ENCODE measurements at places on chromosomes 5 and 9.

DNA sequence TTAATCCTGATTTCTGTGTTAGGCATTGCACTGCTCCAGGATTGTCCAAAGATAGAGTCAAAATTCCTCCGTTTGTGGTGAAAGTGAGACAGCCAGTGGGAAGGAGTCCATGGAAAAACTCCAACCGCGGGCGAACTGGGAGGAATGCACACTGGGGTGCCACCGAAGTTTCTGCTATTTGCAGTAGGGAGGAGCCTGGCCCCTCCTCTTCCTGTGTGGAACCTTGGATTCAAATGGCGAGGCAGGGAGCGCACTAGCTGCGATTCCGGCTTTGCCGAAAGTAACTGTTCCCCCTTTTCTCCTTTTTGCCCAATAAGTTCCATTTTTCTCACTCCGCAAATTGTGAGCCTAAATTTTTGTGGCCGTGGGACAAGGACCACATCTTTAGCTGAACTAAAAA is 9.3 kb downstream of the BAAT start:
- no peak for DNase-seq

GRCh38 chr9:127319366-127320114 is 55.0 kb downstream of the GARNL3 start:
- no peak for DNase-seq

DNA sequence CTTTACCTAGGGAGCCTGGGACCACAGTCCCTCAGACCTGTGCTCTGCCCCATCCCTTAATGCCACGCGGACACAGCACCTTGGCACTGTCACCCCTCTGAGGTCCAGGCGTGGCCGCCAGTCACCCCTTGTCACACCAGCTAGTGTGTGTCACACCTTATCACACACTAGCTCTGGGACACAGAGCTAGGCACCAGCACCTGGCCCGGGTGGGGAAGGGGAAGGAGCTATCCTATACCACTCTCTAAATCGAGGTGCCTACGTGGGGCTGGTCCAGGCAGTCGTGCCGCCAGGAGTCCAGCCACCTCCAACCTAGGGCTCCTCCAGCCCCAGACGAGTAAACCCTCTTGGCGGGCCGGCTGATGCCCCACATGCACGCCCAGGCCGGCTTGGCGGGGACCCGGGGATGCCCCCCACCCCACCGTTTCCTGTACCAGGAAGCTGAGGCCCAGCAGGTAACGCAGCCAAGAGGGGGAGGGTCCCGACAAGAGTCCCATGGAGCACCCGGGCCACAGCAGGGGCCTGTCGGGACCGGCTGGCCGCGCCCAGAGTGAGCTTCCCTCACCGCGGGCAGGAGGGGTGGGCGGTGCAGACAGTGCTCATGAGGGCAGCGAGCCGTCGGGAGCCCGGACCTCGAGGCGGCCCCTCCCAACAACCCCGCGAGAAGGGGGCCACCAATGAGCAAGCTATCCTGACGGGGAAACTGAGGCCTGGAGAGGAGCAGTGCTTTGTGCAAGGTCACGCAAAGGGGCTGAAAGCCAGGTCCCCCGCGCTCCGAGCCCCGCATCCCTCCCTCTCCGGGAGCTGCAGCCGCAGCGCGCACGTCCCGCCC is 550 bp downstream of the CORO2A start:
- DNase-seq: no peak

- no peak for DNase-seq
Measured at GRCh38 chr5:206927-207536, 10.9 kb downstream of the CCDC127 start.

- no peak for DNase-seq
Measured at GRCh38 chr5:159098603-159099436, 896 bp downstream of the EBF1 start.

DNA sequence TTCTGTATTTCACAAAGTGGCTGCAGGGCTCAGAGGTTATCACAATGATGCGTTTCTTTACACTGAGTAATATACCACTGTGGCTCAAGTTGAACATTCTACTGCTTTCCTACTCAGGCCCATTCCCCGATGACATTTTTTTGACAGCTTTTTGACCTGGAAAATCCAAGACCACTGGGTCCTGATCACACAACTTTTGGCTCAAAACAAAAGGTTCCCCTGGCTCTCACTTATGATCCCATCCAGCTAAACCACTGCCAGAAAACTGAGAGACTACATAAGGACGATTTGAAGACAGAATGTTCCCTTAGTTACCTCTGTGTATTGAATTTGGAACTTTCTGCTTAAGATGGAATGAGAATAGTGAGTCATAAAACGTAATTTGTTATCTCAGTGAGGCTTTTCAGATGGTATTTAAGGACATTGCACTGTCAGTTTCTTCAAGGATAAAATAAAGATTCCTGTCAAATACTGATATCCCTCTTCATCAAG is 78.0 kb upstream of the FBXL7 start:
- DNase-seq: no peak

- DNase-seq: no peak
Measured at GRCh38 chr5:143014017-143014651, 244.0 kb downstream of the ARHGAP26 start.

DNA sequence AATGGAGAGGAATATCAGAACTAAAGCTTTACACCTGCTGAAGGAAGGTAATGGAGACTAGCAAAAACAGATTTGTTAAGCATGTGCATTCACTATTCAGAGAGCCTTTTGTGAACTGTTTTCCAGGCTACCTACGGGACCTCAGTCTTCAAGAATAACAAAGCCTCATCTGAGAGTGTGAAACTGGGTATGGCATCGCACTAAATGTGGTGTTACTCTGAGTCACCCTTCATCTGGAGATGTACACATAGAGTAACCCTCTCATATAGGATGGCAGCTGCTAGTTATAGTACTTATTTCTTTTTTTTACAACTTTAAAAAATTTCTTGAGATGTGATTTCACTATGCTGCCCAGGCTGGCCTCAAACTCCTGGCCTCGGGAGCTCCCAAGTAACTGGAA is 306.8 kb downstream of the ZNF608 start:
- no peak for DNase-seq

GRCh38 chr9:134938346-134939079 is 20.8 kb upstream of the FCN1 start:
- no peak for DNase-seq

- DNase-seq: no peak
Measured at GRCh38 chr5:7586480-7586879, 190.5 kb downstream of the ADCY2 start.

DNA sequence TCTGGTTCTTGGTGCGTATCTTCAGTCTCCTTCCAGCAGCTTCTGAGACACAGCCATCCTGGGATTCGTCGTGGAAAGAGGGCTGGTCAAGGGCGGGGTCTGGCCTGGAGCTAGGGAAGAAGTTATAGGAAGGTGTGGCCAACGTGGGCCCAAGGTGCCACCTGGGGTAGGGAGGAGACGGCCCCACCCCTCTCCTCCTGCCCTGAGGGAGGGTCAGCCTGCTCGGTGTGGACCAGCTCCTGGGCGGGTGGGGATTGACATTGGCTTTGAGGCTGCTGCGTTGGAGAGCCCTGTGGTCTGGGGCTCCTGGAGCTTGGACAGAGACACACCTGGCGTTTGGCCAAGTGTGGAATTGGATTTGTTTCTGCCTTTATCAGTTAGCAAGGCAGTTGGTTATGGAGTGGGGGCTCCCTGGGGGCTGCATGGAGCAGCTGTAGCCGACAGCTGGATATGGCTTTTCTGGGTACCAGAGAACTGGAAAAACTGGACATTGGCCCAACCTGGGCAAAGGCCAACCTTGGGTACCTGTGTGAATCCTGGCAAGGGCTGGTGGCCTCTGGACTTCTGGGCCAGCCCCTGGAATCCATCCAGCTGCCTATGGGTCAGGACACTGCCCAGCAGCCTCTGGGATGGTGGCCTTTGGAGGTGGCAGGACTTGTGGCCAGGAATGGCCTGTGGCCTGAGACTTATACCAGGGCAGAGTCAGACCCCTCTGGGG is 75.7 kb upstream of the PPP1R26 start:
- DNase-seq: no peak

DNA sequence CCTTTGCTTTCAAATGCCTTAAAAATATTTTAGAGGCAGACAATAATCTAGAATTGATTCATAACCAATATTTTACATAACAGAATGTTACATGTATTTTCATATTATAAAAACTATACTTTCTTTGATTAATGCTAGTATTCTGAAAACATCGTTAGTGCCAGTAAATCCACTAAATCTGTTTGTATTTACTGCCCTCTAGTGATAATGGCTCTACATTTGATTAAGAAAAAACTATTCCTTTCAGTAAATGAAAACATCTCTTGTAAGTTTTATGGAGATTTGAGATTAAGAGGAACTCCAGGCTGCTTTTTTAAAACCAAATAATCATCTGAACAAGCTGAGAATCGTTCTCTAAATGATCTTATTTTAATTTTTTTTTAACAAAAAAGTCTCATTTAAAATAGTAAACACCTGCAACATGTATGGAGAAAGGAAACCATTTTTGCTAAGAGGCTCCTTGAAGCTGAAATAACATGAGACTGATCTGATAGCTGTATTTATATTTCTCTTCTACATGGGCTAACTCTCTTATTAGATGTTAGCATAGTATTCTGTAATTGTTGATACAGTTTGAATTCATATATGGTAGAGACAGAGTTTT is 424.7 kb downstream of the RAB3C start:
- DNase-seq: no peak

DNA sequence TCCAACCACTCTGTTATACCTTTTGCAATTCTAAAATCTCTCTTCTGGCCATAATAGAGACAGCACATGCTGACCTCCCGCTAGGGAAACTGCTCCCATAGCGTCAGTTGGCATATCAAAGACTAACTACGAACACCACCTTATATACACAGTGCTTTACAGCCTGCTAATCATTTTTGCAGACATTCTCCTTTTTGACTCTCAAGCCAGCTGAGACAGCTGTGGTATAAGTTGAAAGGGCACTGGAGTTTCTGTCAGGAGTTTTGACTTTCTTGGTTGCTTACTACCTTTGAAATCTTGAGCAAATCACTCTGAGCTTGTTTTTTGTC is 160.2 kb upstream of the TBCA start:
- no peak for DNase-seq

DNA sequence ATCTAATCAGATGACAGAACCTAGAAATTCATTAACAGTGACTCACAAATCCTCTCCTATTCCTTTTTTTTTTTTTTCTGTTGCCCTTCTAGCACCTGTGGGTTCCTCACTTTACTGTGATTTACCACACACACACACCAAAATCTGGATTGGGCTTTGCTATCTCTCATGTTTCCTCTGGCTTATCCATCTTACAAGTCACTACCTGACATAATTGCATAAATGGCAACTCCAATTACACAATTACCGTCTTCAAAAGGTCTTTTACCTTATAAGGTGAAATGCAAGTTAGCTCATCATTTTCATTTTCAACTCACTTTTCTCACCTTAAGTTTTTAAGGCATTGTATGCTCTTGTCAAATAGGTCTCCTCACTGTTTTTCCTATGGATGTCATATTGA is 426.3 kb upstream of the MEF2C start:
- DNase-seq: no peak

- no peak for DNase-seq
Measured at GRCh38 chr9:91954841-91955471, 4.9 kb upstream of the ROR2 start.

- DNase-seq: no peak
Measured at GRCh38 chr5:27080147-27080546, 41.8 kb upstream of the CDH9 start.

DNA sequence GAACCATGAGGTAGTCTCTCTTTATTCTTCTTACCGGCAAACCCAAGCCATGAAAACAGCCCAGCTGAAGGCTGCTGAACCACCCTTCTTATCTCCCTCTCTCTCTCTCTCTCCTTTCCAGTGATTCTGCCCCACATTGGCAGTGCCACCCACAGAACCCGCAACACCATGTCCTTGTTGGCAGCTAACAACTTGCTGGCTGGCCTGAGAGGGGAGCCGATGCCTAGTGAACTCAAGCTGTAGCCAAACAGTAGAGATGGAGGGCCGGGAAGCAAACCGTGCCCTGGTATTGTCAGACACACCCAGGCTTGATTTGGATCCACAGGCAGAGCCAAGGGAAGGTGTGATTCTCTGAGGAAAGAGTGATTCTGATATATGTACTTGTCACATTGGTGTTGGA is 14.0 kb downstream of the GRHPR start:
- no peak for DNase-seq

DNA sequence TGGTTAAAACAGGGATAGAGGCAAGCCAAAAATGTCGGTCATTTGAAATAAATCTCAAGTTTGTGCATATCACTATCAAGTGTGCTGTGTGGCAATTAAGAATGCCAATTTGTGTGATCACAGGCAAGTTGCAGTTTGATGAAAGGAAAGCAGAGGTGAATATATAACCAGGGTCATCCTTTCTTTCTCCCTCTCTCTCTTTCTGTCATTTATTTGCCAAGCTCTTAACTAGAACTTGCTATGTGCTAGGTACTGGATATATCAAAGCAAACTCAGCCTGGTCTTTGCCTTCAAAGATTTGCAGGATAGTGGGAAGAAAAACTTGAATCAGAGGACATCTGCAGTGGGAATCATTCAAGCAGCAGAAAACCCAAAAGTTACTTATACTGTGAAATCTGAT is 22.0 kb downstream of the PDCD1LG2 start:
- no peak for DNase-seq

GRCh38 chr5:141529873-141530272 is 41.0 kb downstream of the PCDHGC5 start:
- no peak for DNase-seq

DNA sequence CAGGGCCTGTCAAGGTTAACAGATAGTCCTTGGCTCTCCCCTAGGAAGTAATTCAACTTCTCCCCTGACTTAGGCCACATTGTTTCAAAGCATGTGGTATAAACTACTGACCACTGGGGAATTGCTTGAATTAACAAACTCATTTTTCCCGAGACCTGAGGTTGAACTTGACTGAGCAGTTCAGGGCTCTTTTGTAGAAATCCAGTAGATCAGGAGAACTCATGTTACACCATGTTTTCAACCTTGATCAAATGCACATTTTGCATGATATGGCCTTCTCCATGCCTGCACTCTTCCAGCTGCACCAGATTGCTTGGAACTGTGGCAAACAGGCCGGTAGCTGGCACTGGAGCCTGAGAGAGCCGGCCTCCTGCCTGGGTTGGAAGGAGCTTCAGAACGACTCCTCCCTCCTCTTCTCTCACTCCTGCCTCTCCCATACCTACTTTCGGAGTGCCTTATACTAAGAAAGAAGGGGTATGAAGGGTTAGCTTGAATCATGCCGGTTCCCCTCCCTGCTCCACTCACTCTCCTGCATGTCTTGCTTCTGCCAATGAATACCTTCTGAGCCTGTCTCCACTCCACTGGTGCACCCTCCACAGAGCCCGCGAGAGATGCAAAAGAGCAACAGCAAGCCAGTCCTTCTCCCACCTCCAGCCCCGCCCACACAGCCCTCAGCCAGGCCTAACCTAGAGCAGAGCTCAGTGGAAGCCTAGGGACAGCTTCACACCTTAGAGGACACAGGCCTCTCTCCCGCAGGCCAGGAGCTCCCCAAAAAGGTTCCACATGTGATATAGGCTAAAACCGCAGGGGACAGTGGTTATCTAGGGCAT is 159.4 kb downstream of the MACROH2A1 start:
- no peak for DNase-seq

DNA sequence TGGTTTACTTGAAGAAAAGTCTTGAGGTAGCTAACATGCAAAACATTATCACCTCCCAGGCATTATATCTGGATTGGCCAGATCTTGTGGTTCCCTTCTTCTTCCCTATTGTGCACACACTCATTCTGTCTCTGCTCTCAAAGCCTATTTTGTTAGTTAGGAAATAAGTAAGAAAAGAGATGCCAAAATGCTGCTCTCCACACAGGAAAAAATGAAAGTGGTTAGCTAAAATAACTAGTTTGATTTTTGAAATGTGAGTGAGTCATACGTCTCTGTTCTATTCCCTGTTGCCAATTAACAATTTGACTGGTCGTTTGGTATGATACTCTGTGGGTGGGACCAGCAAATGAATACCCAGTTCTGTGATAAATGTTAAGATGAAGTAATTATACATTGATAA is 28.1 kb downstream of the LMNB1 start:
- no peak for DNase-seq

GRCh38 chr5:115257981-115258380 is 4.7 kb downstream of the PGGT1B start:
- DNase-seq: no peak
